ENCODE measurements at places on chromosomes 5 and 9.

DNA sequence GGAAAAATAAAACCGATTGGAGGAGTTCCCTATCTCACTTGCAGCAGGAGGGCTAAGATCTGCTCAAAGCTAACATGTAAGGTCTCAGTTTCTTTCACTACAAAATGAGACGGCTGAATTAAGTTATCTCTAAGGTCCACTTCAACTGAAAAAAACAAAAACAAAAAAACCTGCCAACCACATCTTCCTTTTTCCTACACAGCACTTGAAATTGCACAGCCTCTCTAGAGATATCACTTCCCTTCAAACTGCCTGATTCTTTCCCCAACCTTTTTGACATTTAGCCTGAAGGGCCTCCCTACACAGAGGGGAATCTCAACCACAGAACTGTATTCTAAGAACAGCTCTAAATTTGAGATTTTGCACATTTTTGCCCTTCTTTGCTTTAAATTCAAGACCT lies 227.9 kb upstream of the TARS1 start:
- DNase-seq, result no peak

GRCh38 chr5:145917288-145917687 lies 19.1 kb upstream of the SH3RF2 start:
- DNase-seq, result no peak

DNA sequence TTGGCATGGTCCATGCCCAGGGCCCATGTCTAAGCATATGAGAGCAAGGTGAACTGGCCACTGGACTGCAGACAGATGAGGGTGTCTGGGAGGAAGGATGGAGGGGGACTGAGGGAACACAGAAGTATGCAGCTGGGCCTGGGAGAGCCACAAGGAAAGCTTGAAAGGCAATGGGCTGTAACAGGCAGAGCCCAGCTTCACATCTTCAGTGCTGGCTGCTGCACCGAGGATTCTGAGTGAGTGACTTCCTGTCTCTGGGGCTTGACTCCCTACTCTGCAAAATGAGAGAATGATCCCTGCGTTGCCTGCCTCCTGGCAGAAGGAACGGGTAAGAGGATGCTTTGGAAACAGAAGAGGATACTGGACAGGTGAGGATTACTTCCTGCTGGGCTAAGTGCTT lies 29.0 kb downstream of the COL15A1 start:
- no peak for DNase-seq

DNA sequence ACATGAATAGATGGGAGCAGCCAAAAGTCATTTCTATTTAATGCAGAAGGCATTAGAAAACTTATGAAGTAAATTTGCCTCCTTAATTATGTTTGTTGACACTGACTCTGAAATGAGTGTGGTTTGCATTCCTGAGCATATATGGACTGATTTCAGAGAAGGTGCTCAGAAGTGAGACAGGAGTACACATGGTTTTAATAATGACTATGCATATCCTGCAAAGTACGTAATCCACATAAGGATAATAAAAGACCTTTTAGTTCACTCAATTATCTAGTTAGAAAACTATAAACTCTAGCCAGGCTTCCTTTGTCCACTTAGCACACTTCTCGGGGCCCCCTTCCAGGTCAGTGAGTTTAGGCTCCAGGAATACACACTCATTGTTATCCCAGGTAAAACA lies 75.7 kb upstream of the SNX2 start:
- DNase-seq, result no peak

GRCh38 chr9:121646992-121647391 lies 4.4 kb upstream of the DAB2IP start:
- DNase-seq, result no peak

DNA sequence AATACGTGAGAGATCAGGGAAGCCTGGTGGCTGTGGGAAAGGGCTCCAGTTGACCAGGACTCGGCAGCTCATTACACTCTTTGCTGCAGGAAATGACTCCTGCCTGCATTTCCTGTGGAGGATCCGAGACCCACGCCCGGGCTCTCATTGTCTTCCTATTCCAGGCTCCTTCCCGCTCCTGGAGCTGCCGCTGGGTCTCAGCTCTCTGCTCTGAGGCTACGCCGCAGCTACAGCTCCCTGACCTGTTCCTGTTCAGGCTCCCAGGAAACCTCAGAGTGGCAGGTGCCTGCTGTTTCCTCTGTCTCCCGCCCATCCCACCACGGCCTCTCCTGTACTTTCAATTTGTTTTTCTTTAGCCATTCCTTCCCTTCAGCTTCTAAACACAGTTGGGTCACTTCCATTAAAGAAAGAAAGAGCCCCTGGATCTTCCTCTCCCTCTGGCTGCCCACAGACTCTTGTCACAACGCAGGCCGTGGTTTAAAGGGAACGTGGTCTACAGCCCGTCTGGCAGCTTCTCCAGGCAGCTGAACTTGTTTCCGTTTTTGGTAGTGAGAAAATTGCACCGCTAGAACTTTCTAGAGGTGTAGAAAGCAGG lies 71.5 kb downstream of the IL6ST start:
- DNase-seq, result no peak

DNA sequence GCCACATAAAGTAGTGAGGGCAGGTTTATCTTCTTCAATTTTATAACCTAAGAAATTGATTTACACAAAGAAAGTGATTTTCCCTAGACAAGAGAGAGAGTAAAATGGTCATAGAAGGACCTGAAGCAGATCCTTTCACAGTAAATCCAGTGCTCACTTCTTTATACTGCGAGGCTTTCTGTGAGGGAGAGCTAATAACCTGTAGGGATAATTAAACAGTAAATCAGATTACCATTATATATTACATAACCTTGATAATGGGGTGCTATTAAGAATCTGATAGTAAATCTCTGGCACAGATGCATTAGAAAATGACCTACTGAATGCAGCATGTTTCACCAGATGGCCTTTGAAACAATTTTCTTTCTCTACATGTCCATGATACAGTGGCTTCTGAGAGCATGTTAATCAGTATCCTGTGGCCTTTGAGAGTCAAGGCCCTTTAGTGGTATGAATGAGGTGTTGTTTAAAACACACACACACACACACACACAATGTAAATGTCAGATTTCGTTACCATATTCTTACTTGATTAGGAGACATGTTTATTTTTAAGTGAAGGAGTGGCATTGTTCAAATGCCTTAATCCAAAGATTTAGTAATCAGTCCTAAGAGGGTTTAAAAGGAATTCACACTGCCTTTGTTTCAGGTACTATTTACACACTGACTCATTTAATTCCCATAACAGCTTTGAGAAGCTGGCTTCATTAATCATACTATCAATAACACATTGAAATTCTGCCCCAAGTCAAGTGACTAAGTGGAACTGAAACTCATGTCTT lies 124.7 kb downstream of the ALDH1A1 start:
- no peak for DNase-seq

DNA sequence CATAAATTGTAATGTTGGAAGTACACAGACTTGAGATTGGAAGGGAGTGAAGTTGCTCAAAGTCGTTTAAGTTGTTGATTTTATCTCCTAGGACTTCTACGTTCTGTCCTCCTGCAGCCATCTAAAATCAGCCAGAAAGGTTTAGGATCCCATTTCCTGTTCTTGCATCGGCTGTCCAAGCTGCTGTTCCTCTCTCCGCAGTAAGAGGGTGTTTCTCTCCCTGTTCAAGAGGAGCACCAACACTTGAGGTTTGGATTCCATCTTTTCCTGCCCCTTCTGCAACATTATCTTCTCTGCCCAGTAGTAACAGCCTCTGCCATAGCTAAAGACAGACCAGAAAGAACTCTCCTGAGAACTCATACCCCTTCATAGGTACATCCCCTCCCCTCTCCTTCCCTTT lies 373.4 kb downstream of the GADD45G start:
- no peak for DNase-seq

DNA sequence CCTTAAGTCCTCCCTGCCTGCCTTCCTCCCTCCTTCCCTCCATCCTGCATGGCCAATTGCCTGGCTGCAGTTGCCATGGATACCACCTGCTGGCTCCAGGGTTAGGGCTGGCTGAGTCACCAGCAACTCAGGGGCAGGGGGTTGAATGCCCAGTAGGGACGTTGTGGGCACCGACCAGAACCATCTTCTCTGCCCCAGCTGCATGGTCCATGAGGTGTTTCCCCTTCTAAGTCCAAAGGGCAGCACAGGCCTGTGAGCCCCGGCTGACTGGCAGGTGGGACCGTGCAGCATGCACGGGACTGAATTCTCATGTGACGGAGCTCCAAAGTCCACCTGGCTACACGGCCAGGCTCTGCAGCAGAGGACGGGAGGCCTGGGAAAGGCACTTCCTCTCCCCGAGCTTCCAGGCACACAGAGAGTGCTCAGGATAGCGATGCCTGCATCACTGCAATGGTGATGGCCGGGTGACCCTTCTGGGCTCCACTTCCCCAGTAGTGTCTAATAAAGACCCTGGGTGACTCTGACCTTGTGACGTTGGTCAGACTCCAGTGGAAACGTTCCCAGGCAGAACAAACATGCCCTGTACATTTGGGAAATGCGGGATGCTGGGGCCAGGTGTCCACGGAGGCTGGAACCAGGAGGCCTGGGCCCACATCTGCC lies 5.7 kb downstream of the ASS1 start:
- no peak for DNase-seq

DNA sequence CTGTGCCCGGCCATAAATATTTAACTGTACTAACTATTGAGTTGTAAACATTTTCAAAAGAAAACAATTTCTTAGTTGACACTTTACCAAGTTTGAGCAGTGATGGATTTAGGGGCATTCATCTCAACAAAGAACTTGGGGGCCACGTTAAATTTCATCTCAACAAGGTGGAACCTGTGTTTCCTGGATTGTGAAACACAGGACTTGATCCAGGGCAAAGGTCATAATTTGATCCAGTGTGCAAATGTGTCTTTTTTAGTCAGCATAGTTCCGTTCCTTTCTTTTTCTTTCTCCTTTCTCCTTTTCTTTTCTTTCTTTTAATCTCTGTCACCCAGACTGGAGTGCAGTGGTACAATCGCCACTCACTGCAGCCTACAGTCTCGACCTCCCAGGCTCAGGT lies 3.1 kb downstream of the GFRA3 start:
- DNase-seq, result no peak

DNA sequence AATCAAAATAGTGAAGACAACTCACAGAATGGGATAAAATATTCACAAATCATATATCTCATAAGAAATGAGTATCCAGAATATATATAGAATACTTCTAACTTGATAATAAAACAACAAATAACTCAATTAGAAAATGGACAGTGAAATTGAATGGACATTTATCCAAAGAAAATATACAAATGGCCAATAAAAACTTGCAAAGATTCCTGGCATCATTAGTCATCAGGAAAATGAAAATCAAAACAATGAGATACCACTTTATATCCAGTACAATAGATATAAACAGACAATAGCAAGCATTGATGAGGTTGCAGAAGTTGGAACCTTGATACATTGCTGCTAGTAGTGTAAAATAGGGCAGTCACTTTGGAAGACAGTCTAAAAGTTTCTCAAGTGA lies 12.8 kb upstream of the TLR4 start:
- DNase-seq, result no peak
